Thymus (tissue), 14 donors: ENCODE measurements at places on chromosomes 5 and 9.

GRCh38 chr5:59180515-59180914 lies 597.6 kb downstream of the RAB3C start:
- DNase-seq, result no peak

DNA sequence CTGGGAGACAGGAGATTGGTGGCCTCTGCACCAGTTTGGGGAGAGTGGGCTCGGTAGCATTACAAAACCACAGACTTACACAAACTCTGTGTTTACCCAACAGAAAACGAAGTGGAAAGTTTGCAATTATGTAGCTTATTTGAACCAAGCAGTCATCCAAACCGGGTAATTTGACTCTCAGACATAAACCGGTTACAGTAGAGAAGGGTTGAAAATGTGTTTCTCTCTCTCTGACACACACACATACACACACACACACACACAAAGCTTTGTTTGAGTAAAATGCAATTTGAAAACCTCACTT lies 97.1 kb upstream of the ZNF608 start:
- no peak for DNase-seq

GRCh38 chr9:75615284-75615683 lies 275.2 kb upstream of the PCSK5 start:
- no peak for DNase-seq

GRCh38 chr9:76162086-76162730 lies 232.0 kb downstream of the RFK start:
- DNase-seq, result no peak

DNA sequence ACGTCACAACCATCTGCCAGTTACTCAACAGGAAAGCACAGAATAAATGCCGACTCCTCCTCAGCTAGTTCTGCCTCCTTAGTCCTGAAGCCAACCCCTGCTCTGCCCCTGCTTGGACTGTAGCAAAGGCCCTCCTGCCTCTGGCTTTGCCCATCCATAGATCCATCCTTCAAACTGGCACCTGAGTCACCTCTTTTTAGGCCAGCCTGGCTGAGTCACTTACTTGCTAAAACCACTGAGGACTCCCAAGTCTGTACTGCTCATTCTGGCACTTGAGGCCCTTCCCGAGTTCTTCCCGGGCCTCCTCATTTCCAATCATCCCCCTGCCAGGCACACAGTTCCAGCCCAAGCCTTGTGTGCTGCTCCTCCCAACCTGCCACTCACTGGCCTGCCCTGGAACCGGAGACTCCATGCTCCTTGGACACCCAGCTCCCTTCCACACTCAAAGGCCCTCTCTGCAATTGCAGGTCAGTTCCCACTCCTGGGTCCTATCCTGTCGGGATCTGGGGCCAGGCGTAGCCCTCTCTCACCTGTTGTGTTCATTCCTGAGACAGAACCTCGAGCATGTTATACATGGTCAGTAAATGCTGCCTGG lies 220.1 kb downstream of the DAB2IP start:
- no peak for DNase-seq

- no peak for DNase-seq
These were observed 192.7 kb upstream of the IER5L start for GRCh38 chr9:129370770-129371169.

GRCh38 chr5:80034962-80035821 lies at the start of gene THBS4:
Gene THBS4 (plus strand): TSS chr5:80035348. CDS start chr5:80035538, 190 bp downstream.
- DNase-seq, result no peak

- no peak for DNase-seq
These were observed 62.2 kb downstream of the WNK2 start for GRCh38 chr9:93246111-93246510.
